ENCODE measurements at places on chromosomes 11 and 22.

DNA sequence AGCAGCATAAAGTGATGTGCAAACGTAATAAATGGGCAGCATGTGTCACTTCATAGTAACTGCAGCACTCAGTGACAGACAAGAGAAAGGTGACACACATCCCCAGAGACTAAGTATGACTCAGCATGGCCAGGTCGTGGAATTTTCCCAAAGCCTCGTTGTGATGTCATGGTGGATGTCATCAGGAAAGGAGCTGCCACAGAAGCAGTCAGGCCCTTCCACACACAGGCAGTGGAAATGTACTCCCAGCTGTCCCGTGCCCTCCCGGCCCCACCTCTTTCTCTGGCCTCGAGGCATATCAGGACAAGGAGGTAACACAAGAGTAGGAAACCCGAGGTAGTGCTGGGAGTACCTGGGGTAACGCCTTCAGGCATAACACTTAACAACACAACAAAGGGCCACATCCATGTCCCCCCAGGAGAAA, 8.1 kb downstream of the PC start:
- no peak for DNase-seq

DNA sequence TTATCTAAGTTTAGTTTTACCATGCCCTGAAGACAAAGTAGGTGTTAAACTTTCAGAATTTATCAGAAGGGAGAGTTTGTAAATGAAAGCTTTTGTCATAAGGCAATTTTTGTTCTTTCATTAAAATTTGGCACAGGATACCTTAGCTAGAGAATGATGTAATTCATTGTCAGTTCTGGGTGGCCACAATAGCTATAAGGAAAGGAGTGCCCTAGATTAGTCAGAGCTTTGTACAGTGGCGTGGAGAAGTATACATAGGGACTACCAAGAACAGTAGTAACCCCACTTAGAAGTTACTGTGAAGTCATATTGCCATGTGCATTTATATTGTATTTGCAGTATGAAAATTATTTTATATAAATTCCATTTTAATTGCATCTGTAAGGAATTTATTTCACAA, 126.3 kb upstream of the CARD18 start:
- DNase-seq, result no peak

GRCh38 chr11:13333456-13333957, 55.9 kb downstream of the BMAL1 start:
- DNase-seq, result no peak

DNA sequence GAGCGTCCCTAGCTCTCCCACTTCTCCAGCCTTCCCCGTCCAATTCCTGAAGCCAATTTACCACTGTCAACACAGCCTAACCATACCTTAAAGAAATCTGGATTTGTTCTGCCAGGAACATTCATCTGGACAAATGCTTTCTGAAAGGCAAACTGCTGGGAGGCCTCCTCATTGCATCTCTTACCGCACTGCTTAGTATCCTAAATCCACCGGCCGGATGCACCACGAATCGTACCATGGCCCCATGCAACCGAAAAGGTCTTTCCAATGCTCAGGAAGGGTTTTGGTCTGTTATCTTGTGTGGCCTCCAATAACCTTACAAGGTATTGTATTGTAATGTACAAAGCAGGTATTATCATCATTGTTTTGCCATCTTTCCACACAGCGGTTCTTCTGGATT, 57.6 kb downstream of the MYH9 start:
- no peak for DNase-seq

GRCh38 chr22:50481440-50482106, at the start of gene ADM2:
ADM2 (plus strand) TSS chr22:50481543; CDS start chr22:50481848, 305 bp downstream.
- DNase-seq, result peak; percentile 40

DNA sequence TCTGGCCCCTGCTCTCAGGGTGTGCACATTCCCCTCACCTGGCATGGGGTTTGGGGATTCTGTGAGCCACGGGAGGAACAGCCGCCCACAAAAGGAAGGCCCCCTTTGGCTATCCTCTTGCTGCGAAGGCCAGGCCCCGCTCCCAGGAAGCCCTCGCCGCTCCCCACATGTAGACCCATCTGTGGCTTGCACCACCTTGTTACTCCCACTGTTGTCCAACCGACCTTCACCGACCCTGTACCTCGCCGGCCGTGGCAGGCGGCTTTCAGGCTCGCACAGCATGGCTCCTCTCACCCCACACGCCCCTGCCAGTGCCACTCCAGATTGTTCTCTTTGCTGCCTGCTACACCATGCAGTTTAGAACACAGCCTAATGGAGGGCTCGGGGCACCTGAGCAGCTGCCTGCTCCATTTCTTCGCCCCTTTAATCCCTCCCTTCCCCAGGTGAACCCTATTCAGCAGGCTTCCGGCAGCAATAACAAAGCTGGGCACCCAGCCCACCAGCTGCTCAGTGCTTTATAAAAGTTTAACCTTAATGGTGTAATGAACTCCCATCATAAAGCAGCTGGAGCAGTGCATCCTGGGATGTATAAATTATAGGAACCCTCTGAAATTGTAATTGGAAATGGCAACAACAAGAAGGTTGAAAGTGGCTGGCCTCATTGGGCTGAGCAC, 10.7 kb downstream of the DAGLA start:
- DNase-seq, result no peak

DNA sequence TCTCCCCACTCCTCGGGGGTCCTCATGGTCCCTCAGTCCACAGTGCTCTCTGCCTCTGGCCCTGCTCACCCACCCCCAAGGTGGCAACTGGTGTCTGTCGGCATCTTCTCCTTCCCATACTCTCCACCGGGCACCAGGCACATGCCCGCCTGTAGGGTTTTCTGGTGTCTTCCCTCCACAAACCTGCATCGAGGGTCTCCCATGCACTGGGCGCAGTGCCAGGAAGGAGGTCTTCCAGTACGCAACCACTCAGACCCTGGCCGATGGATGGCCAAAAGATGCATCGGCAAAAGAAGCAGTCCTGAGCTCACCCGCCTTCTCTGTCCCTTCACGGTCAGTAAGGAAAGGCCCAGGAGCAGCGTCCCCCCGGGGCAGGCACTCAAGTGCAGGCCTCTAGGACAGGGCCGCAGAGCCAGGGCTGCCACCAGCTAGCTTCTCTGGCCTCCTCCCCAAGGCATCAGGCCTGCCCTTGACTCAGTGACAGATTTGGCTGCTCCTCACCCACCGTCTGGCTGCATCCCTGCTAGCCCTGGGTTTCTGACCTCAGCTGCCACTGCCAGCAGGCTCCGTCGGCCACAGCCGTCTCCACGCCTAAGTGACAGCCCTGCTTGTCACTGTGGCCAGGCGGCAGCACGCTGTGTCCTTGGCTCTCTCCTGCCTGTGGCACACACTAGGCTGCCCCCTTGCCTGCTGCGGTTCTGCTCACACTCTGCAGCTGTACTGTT, 32.1 kb upstream of the IGSF9B start:
- no peak for DNase-seq

- no peak for DNase-seq
Observed at GRCh38 chr22:49748514-49748913, 79.2 kb downstream of the BRD1 start.

- DNase-seq, result no peak
Observed at GRCh38 chr11:114081641-114082414, 22.3 kb downstream of the ZBTB16 start.

DNA sequence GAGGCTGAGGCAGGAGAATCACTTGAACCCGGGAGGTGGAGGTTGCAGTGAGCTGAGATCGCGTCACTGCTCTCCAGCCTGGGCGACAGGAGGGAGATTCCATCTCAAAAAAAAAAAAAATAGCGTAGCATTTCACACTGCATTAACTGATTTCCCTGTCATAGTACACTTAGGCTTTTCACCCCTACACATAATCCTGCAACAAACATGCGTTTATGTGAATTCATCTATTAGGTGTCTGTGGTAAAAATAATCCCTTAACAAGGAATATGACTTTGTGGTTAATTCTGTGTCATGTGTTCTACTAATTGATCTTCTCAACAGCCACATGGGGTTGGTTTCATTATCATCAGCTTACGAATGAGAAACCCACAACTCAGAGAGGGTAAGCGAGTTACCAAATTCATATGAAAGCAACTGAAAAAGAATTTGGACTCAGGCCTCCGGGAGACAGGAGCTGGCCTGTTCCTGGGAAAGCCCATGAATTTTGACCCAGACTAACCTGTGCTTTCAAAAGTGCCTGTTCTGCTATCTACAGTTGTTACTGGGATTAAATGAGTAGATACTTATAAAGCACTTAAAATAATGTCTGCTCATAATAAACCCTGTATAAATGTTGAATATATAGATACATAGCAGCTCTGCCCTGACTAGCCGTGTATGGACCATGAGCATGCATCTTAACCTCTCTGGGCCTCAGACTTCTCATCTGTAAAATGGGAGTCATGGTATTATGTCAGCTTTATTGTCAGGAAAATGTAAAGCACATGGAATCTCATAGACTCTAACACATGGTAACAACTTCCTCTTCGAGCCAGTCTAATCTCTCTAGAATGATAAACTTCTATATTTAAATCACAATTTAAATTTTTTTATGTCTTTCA, 36.6 kb downstream of the KCNJ1 start:
- DNase-seq, result no peak

DNA sequence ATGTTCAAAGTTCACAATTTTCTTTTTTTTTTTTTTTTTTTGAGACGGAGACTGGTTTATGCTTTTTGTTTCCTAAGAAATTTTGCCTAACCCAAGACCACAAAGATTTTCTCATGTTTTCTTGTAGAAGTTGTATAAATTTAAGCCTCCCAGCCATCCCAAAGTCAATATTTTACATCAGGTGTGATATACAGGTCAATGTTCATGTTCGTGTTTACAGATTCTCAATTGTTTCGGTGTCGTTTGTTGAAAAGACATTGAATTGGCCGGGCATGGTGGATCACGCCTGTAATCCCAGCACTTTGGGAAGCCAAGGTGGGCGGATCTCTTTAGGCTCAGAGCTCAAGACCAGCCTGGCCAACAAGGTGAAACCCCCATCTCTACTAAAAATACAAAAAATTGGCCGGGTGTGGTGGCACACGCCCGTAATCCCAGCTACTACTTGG, 15.4 kb downstream of the FRMD8 start:
- no peak for DNase-seq

DNA sequence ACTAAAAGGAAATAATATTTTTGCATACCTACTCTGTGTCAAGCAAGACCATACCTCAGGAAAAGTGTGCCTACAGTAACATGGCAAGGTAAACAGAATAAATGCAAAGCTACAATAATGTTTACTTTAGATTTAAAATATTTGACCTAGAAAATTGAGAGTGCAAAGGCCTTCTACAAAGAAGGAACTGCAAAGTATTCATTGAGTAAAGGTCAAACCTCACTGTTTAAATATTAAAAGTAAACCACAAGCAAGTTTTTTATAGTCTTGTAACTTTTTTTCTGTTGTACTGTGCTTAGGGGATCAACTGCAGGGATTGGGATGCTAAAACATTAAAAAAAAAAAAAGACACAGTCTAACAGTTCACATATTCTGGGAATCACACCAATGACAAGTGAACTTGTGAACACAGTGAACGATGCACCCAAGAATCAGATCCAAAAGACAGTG, 48.8 kb downstream of the CWF19L2 start:
- DNase-seq, result no peak

DNA sequence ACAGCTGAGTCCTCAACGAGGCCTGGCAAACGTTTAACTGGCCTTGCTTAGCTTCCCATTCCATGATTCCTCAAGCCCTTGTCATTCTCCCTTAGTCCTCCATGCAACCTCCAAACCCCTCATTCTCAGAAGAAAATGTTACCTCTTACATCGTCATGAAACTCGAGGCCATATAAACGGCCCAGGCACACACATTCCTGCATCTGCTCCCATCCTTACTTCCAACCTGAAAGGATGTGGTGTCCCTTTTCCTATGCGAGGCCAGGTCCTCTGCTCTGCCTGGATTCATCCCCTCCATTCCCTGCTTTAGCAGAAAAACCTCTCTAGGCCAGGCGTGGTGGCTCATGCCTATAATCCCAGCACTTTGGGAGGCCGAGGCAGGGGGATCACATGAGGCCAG, 9.0 kb downstream of the MPZL3 start:
- DNase-seq, result no peak

- no peak for DNase-seq
Observed at GRCh38 chr11:396511-396947, 2.5 kb downstream of the PKP3 start.

GRCh38 chr11:127713226-127713625, 712.7 kb upstream of the KIRREL3 start:
- DNase-seq, result no peak

DNA sequence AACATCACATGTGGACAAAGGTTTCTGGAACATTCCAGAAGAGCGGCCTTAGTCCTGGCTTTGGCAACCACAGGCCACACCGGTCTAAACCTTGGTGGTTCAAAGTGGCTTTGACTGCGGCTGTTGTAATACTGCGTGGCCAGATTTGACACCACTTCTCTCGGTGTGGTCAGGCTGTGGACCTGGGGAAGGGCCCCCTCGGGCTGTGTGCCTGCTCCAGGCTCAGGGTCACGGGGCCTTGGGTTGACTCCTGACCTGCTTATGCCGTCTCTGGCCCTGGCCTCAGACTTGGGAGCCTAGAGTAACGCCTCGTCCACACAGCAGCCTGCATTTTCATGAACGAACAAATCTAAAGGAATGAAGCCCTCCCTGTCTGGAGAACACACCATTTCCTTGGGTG, 118.0 kb downstream of the PHF21B start:
- DNase-seq, result no peak

DNA sequence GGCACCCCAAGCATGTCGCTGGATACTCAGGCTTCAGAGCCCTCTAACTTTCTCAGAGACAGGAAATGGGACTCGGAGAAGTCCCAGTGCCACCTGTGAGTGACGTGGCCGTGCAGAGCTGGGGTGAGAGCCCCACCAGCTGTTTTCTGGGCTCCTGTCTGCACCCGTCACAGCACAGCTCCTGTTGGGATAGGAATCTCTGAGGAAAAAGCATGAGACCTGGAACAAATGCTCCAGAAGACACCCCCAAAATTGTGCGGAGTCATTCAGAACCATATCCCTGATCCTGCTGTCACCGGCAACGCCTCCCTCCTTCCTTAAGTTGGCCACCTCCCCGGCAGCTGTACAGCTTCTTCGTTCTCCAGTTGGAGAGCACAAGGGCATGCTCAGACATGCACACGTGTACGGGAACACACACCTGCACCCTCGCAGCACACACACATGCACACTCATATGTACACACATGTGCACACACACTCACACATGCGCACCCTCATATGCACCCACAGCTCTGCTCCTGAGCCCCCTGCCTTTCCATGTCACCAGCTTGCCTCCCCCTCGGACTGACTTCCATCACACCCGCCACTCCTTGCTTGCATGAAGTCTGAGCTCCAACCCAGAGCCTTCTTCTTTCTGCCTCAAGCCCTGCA, 1430.0 kb downstream of the BRD1 start:
- DNase-seq, result no peak

Data from stimulated activated CD8-positive, alpha-beta memory T cell treated with anti-CD3 and anti-CD28 coated beads, Interleukin-15, amount 100 ng/mL, for 1 hour (primary cell).